ENCODE measurements at places on chromosomes 7 and 10.

GRCh38 chr7:116258734-116259133 lies 48.4 kb downstream of the TES start:
- H3K4me1 ChIP-seq = no peaks in the 10 kb centered on the region
- peaks cover 31% of the 10 kb centered on the region for H3K36me3 ChIP-seq
- H3K27me3 ChIP-seq = no peaks in the 10 kb centered on the region
- DNase-seq = peak; percentile 27
- H3K27ac ChIP-seq = no peak overlapping the region
- H3K4me3 ChIP-seq = no peak overlapping the region

DNA sequence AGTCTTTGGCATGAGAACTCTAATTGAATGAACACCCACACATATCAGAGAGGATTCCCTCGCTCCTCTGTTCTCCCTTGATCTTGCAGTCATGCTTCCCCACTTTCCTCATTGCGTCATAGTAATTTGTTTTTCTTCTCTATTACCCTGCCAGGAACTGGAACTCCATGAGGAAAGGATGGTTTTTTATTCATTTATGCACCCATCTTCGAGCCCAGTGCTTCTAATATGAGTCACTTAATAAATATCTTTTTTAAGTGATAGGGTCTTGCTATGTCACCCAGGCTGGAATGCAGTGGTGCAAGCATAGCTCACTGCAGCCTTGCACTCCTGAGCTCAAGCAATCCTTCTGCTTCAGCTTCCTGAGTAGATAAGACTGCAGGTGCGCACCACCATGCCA lies 83.5 kb downstream of the OTUD1 start:
- no peak overlapping the region for H3K27ac ChIP-seq
- DNase-seq = no peak
- H3K27me3 ChIP-seq = no peaks in the 10 kb centered on the region

DNA sequence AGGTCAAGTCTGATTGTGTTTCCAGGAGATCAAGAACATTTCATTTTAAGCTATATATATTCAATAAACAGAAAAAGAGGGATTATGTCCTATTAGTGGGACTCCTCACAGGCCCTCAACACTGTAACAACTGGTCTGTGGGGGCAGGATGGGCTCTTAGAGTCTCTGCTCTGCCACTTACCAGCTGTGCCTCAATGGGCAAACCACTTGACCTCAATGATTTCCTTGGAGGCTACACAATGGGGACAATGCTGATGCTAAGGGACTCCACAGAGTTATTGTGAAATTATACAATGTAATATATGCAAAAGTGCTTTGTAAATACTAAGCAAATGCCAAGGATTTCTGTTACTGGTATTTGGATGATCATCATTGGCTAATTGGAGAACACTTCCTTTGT lies 33.2 kb upstream of the MXI1 start:
- H3K27me3 ChIP-seq = no peaks in the 10 kb centered on the region
- no peak overlapping the region for H3K27ac ChIP-seq
- peaks cover 38% of the 10 kb centered on the region for H3K4me1 ChIP-seq
- H3K36me3 ChIP-seq = no peaks in the 10 kb centered on the region
- H3K4me3 ChIP-seq = no peak overlapping the region

DNA sequence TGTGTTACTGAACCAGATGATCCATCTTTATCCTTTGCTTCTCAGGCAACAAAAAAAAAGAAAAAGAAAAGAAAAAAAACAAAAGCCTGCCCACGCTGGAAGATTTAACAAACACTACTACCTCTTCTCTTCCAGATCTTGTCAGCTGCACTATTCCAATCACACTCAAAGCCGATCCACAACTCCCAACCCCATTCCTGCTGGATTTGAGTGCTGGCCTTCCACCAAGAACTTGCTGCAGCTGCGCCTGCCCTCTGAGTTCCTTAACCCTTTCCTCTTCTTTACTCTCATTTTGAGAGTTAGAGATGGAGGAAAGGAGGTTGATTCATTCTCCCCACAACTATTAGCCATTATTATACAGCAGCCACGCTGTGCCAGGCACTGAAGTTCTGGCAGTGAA lies 16.0 kb upstream of the ITGA8 start:
- no peak overlapping the region for H3K4me3 ChIP-seq
- no peaks in the 10 kb centered on the region for H3K36me3 ChIP-seq
- DNase-seq = peak; percentile 39
- no peak overlapping the region for H3K27ac ChIP-seq

GRCh38 chr7:130699686-130700085 lies 13.3 kb upstream of the TSGA13 start:
- H3K4me1 ChIP-seq = no peaks in the 10 kb centered on the region
- no peaks in the 10 kb centered on the region for H3K27me3 ChIP-seq
- no peaks in the 10 kb centered on the region for H3K36me3 ChIP-seq

DNA sequence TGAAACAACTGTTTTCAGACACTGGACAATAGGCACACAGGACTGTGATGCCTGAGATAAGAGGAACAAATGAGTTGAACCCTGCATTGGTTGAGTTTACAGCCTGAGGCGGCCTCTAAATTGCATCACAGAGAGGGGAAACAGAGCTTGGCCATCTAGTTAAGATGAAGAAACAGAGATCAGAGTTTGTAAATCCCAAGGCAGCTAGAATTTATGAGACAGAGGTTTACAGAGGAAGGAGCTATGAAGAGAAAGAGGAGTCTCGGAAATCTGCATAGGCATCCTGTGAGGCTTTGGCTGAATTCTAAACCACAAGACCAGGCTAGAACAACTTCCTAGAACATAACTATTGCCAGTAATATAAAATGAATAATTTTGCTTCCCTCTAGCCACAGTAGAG lies 41.0 kb upstream of the OIT3 start:
- H3K27me3 ChIP-seq = no peaks in the 10 kb centered on the region
- DNase-seq = no peak
- H3K36me3 ChIP-seq = no peaks in the 10 kb centered on the region
- no peaks in the 10 kb centered on the region for H3K4me1 ChIP-seq

DNA sequence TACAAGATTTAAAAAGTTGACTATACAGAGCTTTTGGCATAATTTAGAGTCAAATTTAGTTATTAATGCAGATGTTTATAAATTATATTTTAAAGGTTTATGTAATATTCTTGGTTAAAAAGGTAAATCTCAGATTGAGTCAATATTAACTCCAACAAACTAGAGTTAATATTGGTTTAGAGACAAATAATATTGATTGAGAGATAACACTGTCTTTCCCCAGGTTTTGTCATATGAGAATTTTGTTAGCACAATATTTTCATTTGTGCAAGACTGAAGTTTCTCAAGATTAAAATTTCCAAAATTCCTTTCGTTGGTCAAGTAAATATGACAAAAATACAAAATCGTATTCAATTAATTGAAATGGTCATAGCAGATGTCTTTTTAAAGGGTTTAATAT lies 12.9 kb upstream of the AKR1D1 start:
- DNase-seq = no peak
- H3K27ac ChIP-seq = no peak overlapping the region
- H3K4me3 ChIP-seq = no peak overlapping the region
- H3K27me3 ChIP-seq = peaks cover 4% of the 10 kb centered on the region
- no peaks in the 10 kb centered on the region for H3K4me1 ChIP-seq
- no peaks in the 10 kb centered on the region for H3K36me3 ChIP-seq

DNA sequence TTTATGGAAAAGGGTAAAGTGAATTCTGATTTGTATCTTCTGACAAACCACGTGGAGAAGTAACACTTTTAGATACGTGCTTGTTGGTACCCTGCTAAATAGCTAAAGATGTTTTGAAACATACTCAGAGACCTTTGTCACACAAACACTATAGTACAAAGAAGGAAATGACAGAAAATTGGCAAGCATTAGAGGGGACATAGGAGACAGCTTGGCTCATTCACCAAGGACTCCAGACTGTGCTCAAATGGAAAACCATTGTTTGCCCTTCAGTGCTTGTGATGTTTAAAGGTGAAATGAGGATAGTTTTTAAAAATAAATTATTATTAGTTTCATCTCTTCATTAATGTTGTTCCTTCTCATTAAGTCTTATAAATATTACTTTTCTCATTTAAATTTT lies 34.0 kb upstream of the CD36 start:
- peaks cover 24% of the 10 kb centered on the region for H3K4me1 ChIP-seq
- DNase-seq = no peak
- no peak overlapping the region for H3K4me3 ChIP-seq
- no peaks in the 10 kb centered on the region for H3K36me3 ChIP-seq
- H3K27me3 ChIP-seq = no peaks in the 10 kb centered on the region

DNA sequence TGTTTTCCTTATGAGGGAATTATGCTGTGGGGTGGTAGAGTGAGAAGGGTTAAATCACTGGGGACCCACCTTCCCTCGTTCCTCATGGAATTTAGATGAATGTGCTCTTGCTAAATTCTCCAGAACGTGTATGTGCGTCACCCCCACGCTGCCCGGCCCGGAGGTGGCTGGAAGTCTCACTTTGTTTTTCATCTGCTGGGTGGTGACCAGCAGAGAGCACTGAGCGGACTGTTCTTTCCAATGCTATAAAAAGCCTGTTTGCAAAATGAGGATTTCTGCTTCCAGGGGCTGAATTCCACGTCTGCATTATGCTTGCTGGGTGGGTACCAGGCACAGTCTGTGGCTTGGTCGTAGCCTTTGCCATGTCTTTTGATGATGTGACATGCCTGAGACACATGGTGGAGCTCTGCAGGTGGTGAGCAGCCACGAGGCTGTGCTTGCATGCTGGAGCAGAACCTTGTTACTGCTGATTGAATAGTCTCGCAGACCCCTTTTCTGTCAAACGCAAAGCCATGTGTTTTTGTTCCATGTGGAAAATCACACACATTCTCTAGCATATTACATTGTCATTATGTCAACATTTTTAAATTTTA lies 31.9 kb upstream of the INSYN2A start:
- DNase-seq = no peak
- no peaks in the 10 kb centered on the region for H3K4me1 ChIP-seq
- no peaks in the 10 kb centered on the region for H3K36me3 ChIP-seq

- no peak overlapping the region for H3K4me3 ChIP-seq
- H3K27ac ChIP-seq = no peak overlapping the region
- no peaks in the 10 kb centered on the region for H3K4me1 ChIP-seq
- no peaks in the 10 kb centered on the region for H3K27me3 ChIP-seq
- DNase-seq = peak; percentile 29
Observed at GRCh38 chr7:30671793-30672465, 10.3 kb downstream of the CRHR2 start.

DNA sequence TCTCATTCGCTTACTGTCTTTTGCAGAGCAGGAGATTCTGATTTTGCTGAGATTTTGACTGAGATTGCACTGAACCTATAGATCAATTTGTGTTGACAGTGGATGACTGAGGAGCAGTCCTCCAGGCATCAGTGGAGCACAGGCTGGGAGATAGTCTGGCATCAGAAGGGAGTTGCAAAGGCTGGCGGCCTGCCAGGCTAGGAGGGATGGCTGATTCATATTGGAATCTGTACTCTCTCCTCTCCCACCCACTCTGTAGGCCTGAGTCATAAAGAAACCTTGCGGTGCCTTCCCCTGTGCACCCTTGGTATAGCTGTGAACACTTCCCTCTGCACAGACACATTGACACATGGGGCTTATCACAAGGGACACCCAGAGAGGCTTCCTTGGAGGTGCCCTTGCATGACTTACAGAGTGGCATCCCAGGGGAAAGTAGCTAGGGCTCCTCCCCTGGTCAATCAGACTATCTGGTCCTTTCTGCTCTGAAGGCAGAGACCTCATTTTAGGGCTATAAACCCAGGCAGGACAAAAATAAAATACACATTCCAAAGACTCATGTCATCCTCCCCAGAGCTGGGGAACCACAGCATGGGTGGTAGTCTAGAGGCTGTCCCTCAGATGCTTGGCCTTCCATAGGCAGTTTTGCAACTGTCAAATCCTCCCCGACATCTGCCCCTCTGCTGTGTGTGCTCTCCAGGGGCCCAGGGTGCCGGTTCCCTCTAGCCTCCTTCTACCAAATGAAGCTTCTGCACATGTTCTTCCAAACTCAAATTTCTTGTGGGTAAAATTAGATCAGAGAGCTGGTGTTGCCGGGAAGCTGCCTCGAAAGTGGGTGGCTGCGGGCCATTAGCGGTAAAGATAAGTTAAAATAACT lies 37.4 kb upstream of the EEPD1 start:
- H3K4me3 ChIP-seq = no peak overlapping the region
- no peaks in the 10 kb centered on the region for H3K36me3 ChIP-seq
- H3K4me1 ChIP-seq = peaks cover 39% of the 10 kb centered on the region
- H3K27me3 ChIP-seq = no peaks in the 10 kb centered on the region

DNA sequence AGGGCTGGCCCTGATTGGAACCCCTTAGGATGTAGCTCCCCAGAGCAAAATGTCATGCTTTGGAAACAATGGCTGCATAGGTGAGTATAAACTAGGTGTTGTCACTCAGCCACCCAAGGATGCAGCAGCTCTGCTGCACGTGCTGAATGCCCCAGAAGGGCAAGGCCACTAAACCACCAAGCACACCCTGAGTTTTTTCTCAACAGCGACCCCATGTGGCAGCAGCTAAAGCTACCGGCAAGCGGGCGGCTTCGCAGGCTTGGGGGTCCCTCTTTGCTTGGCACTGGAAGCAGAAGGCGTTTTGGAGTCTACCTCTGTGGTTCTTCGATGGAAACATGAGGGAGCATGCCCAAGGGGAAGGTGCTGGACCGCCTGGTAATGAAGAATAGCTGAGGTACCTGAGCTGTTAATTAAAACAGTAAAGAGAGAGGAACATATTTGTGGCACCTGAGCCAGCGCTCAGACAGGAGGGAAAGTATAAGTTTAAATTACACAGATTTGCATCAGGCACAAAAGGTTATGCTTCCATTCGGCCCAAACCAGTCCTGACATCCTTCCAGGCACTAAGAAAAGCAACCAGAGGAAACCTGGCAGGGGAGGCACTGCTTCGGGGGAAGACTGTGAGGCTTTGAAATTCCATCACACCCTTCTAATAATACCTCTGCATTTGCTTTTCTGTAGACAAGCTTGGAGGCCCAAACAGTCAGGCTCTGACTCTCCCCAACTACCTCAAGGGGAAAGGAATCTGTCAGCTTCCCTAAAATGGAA lies 152.1 kb downstream of the GFRA1 start:
- no peaks in the 10 kb centered on the region for H3K4me1 ChIP-seq
- H3K4me3 ChIP-seq = no peak overlapping the region
- no peak for DNase-seq
- H3K36me3 ChIP-seq = no peaks in the 10 kb centered on the region
- no peak overlapping the region for H3K27ac ChIP-seq

DNA sequence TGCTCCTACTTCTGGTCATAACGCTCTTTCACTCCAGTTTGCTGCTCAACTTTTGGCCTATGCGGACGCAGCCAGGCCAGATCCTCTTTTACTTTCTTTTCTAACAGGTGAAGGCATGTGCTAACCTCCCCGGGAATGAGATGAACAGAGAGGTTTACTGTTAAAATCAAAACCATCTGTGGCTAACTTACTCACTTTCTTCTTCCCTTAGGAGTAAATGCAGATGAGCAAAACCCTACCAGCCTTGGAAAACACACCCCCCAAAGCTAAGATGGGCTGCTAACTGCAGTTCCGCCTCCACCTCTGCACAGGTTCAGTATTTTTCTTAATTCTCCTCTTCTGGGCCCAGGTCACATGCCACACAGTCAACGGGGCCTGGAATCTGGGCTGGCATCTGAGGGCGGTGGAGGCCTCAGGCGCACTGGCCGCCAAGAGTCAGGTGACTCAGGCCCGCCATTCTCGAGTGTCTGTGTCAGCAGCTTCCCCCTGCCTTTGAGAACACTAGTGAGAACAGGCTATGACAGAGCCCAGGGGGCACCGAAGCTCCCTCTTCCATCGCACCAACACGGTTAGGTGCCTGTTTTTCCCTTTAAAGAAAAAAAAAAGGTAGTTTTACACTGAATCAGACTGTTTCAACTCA lies 11.1 kb downstream of the FAM53B start:
- no peak for DNase-seq
- H3K4me1 ChIP-seq = peaks cover 100% of the 10 kb centered on the region
- no peak overlapping the region for H3K4me3 ChIP-seq
- no peaks in the 10 kb centered on the region for H3K27me3 ChIP-seq
- no peaks in the 10 kb centered on the region for H3K36me3 ChIP-seq
